ENCODE measurements at places on chromosomes 7 and 10.

- no peak for DNase-seq
Observed at GRCh38 chr10:114850126-114850525, 28.5 kb downstream of the FHIP2A start.

- DNase-seq, result no peak
Observed at GRCh38 chr7:48875045-48875916, 49.1 kb upstream of the CDC14C start.

- DNase-seq, result no peak
Observed at GRCh38 chr10:34131152-34131551, 683.9 kb downstream of the PARD3 start.

DNA sequence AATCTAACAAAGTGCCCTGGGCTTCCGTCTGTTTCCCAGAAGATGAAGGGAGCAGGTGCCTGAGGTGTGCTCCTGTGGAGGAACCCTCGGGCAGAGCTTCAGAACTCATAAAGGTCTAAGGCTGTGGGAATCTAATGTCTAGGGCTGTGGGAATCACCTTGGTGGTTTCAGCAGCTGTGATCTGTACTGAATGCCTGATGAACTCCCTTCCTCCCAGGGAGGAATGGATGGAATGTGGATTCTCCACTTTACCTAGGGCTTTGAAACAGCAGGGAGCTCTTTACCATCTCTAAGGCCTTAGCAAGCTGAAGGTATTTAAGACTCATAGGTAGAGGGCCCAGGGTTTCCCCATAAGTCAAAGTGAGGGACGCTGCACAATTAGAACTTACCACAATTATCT lies 36.0 kb upstream of the SEMA3E start:
- no peak for DNase-seq

DNA sequence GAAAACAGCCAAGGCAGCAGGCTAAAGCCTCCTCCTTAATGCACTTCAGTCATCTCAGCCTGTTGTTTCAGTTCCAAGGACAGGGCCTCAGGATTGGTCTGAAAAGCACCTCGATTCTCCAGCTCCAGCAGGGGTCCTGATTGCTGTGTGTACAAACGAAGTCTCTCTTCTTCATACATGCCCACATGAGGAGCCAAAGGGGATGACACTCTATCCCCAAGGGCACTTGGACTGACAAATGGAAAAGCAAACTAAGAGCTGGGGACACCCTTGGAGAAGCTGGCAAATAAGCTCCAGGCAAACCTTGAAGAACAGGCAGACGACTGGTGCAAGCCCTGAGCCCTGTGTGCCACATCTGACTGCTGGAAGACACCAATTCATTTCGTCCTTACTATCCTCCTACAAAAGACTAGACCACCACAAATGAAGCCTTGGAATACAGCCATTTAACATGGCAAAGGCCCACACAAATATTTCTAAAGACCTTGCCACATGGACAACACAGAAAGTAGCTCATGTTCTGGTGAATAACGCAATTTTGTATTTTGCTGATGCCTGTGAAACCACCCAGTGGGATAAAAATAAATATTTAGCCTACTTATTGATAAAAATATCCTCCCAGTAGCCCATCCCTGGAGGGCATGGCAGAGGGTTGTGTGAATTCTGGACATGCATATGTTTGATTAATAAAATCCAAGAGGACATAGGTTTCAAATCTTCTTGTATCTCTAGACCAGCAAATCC lies 61.9 kb downstream of the PARD3 start:
- DNase-seq, result no peak

DNA sequence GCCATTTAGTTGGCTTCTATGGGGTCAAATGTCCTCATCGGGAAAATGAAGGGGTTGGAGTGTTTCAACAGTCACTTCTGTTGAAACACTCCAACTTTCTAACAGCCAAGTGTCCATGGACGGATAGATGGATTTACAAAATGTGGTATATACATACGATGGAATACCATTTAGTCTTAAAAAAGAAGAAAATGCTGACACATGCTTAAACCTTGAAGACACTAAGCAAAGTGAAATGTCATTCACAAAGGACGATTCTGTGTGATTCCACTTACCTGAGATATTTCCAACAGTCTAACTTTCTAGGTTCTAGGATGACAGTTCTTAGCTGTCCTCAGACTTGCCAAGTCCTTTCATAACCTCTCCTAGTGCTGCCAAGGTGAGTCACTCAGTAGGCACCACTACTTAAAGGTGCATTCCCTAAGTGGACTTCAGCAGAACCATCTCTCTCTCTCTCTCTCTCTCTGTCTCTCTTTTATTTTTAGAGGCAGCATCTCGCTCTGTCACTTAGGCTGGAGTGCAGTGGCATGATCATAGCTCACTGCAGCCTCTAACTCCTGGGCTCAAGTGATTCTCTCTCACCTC lies 69.0 kb downstream of the DENND2A start:
- no peak for DNase-seq

- DNase-seq, result no peak
Observed at GRCh38 chr7:135692055-135692454, 29.7 kb downstream of the STMP1 start.

Data from NCI-H510A treated with DMSO at 0.1 percent for 48 hours (cell line).